Endothelial cell of umbilical vein (primary cell): ENCODE measurements at places on chromosomes 2 and 18. TPM values are rescaled to one million over a fixed set of nuclear protein-coding genes. Genes with fewer than 3 reads are reported as not detected.

- peak; percentile 23 for DNase-seq
Observed at GRCh38 chr2:3223080-3223923, 154.3 kb downstream of the EIPR1 start.

DNA sequence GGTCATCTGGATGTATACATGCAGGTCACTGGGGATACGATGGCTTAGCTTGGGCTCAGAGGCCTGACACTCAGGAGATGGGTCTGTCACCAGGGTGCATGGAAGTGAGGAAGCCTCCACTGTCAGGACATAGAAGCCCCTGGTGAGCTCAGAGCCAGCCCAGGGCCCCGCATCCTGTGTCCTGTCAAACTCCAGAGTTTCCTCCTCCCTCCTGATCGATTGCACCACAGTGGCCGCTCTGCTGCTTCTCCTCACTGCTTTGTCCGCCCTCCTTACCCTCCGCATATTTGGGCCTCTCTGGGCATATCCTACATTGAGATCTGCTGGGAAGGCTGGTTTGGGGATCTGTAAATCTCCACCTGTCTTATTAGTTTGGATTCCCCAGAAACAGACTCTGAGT lies 37.5 kb upstream of the ATG16L1 start:
- no peak for DNase-seq

- DNase-seq = peak; percentile 5
Observed at GRCh38 chr2:39380525-39381150, 56.4 kb downstream of the MAP4K3 start.

DNA sequence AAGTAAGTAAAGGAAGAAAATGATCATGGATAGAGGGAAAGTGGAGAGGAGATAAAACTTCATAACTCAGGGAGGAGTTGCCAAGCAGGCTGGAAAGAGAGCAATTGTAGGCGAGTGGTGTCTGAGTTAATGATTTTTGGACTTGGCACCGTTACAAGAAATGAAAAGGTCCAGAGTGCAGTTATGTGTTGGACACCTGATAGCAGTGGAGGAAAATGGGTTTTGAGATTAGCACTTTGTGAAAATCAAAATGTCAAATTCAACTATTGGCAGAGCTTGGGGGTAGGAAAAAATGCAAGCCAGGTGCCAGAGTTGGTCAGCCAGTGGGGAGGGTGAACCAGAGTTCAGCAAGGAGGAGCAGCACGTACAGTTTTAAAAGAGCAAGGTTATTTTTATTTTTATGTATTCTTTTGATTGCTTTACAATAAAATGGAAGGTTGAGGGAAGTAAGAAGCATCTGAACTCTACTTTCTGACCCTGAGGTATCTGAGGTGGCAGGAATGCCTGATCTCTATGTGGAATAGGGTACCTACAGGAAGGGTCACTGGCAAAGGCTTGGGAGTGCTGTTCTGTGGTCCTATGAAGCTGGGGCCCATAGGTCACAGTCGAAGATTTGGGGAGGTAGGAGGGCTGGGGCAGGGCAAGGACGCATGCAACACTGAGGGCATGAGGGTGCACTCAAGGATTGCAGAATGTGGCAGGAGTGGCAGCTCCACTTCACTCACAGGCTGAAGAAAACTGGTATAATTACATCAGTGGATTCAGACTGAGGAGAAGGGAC lies 127.5 kb downstream of the CD8B2 start:
- no peak for DNase-seq

- DNase-seq = no peak
Observed at GRCh38 chr2:144481666-144482065, 38.3 kb downstream of the ZEB2 start.

DNA sequence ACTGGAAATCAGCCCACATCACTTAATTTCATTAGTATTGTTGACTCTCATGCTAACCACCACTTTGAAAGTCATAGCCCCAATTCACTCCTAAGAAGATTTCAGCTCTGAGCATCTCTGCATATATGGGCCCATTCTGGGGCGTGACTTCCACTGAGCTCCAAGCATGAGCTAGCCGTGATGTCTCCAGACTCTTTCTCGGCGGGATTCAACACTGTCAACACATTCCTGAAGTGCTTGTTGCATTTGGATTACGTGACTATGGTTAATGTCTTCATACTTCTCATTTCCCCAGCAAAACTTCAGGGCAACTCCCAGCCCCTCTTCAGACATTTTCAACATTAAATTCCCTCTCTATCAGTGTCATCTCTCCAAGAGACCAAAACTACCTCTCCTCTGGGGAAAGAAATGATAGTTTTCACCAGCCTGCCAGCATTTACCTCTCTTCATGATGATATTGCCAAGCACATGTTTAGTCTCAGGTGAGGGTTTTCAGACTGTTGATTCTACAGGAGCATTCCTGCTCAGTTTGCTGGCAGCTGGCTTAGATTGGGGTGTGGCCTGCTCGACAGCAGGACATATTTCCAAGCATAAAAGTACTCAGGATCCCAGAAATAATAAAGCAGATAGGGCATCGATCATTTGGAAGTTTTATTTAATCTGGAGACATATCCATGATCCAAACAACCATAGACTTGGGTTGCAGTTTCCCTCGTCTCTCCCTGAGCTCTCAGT lies 81.7 kb downstream of the FEZ2 start:
- DNase-seq = no peak

LDLRAD4 gene
- total RNA-seq = 6.5 and 7.2 TPM in 2 replicates

OR6B2 gene
- total RNA-seq = not detected in 2 replicates

IL1R1 gene
- total RNA-seq = 2.9 and 5.5 TPM in 2 replicates

CD8B2 gene
- not detected in 2 replicates for total RNA-seq

RAX gene
- total RNA-seq = not detected in 2 replicates

CD207 gene
- total RNA-seq = not detected in 2 replicates

SLC4A5 gene
- total RNA-seq = 0.97 and 1.2 TPM in 2 replicates
